Non-pigmented ciliary epithelial cell (primary cell): ENCODE measurements at places on chromosomes 16 and 17.

GRCh38 chr16:8953064-8953463 is 10.6 kb downstream of the USP7 start:
- DNase-seq = no peak

GRCh38 chr16:74603848-74604247 is 3.1 kb downstream of the GLG1 start:
- DNase-seq = no peak

GRCh38 chr16:70614208-70614951 is 32.0 kb upstream of the IL34 start:
- no peak for DNase-seq

- peak; percentile 30 for DNase-seq
Observed at GRCh38 chr17:77619851-77620250, 338.7 kb upstream of the TNRC6C start.

DNA sequence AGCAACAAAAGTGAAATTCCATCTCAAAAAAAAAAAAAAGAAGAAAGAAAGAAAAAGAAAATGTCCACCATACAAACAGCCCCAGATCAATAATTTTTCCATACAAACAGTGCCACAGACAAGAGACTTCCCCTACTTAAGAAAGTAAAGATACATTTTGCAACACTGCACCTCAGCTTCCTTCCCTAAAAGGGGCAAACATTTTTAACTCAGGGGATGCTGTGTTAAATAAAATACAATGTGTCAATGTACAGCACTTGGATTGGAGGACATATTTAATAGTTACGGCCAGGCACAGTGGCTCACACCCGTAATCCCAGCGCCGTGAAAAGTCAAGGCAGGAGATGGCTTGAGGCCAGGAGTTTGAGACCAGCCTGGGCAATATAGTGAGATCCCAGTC is 22.3 kb downstream of the MYH11 start:
- no peak for DNase-seq

DNA sequence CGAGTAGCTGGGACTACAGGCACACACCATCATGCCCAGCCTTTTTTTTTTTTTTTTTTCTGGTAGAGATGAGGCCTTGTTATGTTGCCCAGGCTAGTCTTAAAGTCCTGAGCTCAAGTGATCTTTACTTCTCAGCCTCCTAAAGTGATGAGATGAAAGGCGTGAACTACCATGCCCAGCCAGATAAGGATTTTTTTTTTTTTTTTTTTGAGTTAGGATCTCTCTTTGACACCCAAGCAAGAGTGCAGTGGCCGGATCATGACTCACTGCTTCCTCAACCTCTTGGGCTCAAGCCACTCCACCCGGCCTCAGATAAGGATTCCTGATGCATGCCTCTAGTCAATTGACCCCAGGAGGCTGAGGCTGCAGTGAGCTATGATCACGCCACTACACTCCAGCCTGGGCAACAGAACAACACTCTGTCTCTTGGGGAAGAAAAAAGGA is 11.2 kb upstream of the PLEKHG4 start:
- no peak for DNase-seq

GRCh38 chr17:27816946-27817345 is 16.6 kb upstream of the NOS2 start:
- no peak for DNase-seq

DNA sequence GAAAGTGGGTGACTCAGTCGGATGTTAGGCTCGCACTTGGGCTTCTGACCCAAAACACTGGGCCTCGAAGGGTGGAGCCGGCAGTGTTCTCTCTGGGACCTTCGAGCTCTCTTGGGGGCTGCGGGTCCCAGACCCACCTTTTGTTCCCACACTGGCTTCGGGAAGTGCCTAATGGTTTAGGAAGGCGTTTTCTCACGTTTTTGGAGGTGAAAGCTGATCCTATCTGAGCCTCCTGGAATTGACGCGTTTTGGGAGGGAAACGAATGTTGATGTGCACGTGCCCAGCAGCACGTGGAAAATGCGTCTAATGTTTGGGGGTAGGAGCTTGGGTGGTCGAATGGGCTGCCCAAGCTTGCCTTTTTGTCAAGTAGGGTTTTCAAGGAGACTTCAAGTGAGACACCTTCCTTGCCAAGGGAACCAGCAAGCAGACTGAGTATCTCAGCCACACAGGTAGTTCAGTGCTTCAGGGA is 666 bp downstream of the HGS start:
- no peak for DNase-seq

- no peak for DNase-seq
Observed at GRCh38 chr17:45749831-45750335, 34.2 kb upstream of the CRHR1 start.

GRCh38 chr16:12752159-12752558 is 51.5 kb downstream of the CPPED1 start:
- no peak for DNase-seq

DNA sequence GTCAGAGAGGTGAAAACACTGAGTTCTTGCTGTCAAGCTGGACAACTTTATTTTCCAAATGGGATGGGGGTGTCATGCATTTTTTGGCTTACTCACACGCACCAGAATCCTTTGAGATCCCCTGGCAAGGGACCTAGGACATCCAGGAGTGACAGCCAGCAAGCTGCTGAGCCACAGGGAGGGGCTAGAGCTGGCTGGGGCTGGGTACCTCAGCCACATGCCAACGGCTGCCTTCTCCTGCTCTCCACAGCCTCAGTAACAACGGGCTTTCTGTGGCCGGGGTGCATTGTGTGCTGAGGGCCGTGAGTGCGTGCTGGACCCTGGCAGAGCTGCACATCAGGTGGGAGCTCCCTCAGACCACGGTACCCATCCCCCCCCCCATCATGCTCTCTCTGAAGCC is 47.6 kb downstream of the NLRC5 start:
- DNase-seq = no peak

DNA sequence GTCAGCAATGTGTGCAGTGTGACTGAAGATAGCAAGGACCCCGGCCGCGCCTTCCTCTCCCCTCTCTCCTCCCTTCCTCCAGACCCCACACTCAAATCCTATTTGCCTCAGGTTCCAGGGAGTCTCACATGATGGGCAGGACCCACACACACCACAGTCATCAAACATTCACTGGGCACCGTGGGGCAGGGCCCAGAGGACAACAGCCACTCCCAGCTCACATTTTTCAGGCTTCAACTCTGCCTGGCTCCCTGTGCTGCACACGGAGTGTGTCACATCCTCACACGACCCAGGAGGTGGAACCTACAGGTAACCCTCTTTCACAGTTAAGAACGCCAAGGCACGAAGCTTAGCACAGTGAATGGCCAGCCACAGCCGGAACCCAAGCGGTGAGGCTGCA is 30.5 kb downstream of the PEMT start:
- DNase-seq = no peak

DNA sequence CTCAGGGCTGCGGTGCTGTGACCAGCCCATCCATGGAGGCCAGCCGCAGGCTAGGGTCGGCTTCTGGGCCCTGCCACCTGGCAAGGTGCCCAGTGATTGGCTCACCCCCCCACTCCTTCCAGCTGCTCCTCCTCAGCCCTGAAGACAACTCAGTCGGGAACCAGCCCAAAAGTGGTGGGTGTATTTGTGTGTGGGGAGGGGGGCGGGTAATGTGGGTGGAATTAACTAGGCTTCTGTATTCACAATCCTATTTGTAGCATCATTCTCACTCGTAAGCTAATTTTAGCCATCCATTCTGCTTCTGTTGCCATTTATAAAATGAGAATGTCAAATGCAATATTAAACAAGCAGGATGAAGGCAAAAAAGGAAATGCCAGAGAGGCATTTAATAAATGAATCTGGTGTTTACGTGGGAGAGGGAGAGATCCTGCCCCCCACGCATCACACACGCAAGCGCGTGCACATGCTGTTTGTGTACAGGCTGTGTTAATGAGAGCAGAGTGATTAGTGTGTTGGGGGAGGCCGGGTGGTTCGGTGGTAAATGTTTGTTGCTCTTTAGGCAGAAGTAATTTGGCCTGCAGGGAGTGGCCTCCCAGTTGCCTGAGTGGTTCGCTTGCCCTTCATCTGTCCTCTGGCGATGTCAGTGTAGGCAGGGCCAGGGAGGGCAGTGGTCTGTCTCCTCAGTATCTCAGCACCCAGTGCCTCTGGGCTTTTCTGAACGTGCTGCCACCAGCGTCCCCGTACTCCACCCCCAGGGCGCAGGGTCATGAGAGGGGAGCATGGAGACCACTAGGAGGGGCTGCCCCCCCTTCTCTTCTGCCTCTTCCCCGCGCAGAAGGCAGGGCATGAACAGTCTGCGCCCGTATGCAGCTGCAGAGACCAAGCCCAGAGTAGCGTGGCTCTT is 140.1 kb downstream of the CCDC182 start:
- DNase-seq = no peak

GRCh38 chr17:67442787-67443624 is 65.9 kb downstream of the PITPNC1 start:
- DNase-seq = no peak

DNA sequence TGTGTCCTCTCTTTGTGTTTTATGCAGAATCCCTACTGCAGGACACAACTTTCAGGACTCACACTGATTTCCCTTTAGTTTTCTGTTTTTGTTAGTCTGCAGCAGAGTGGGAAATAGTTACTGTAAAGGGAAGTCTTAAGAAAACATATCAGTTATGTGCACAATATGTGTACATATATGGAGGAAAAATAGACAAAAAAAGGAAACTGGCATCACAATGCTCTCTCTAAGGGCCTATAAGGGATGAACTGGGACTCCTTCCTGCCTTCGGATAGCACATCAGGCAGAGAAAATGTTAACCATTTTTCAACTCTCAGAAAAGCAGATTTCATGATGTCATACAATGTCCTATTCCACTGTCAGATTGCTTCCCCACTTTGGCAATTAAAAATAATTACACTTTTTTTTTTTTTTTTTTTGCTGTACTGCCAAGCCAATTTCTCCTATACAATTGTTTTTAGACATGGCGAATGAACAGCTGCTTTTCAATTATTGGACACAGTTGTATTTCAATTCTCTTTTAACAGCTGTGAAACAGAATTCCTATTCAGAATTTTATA is 112.5 kb upstream of the KCNJ16 start:
- no peak for DNase-seq

DNA sequence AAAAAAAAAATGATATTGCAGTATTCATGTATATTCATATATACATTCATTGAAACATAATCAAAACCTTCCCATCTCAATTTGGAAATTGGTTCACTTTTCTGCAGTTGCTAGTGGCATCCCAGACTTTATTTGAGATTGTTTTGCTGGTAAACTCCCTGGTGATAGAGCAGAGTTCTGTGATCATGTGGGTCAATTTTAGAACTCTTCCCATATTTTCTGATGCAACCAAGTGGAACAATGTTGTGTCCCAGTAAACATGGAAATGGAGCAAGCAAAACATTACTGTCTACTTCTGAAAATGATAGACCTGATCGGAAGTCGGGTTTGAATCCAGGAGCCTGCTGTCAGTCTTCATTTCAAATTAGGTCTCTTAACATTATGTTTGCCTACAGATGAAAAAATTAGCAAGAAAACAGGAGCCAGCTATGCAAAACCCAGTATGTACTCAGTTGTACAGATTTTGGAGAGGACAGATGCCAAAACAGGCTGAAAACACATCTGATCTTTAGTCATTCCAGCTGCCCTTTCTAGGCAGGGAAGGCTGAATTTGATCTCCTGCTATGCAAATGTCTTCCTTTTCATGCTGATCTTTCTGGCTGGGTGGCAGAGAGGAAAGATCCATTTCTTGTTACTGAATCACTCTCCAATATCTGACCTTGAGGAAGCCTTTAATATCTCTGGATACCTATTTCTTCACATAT is 786.6 kb upstream of the SOX9 start:
- DNase-seq = no peak

GRCh38 chr16:17312094-17312710 is 158.6 kb downstream of the XYLT1 start:
- DNase-seq = no peak

DNA sequence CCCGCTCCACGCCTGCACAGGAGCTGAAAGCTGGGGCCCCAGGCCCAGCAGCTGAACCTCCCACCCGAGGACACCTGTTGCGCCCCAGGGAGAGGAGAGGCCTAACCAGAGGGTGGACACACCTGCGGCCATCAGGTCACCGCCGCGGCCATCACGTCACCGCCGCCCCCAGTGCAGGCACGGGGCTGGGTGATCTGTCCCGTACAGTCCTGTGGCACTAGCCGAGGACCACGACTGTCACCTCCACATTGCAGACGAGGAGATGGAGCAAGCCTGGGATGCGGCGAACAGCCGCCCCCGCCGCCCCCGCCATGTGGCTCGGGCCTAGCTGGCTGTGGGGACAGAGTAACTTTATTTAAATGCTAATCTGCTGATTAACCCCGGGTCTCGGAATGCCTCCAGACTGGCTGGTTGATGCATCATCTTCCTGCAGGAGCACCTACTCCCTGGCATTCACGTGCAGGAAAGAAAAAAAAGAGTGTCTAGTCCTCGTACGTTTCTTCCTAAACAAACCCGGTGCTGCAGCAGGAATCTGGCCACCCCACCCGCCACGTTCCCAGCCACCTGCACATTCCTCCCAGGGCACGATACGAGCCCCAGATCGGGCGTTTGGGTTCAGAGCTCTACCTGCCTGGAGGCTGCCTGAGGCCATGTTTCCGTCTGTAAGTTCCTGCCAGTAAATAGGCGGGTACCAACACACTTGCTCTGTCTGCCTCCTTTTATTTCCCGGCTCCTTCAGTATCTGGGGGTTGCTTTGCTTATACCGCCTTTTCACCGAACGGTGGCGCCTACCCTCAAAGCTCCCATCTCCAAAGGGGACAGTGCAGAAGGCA is 29.9 kb downstream of the PIEZO1 start:
- DNase-seq = no peak

- peak; percentile 52 for DNase-seq
Observed at GRCh38 chr16:86306811-86307513, 203.4 kb upstream of the FOXF1 start.

GRCh38 chr17:50056217-50056960 is 479 bp downstream of the ITGA3 start:
- no peak for DNase-seq

DNA sequence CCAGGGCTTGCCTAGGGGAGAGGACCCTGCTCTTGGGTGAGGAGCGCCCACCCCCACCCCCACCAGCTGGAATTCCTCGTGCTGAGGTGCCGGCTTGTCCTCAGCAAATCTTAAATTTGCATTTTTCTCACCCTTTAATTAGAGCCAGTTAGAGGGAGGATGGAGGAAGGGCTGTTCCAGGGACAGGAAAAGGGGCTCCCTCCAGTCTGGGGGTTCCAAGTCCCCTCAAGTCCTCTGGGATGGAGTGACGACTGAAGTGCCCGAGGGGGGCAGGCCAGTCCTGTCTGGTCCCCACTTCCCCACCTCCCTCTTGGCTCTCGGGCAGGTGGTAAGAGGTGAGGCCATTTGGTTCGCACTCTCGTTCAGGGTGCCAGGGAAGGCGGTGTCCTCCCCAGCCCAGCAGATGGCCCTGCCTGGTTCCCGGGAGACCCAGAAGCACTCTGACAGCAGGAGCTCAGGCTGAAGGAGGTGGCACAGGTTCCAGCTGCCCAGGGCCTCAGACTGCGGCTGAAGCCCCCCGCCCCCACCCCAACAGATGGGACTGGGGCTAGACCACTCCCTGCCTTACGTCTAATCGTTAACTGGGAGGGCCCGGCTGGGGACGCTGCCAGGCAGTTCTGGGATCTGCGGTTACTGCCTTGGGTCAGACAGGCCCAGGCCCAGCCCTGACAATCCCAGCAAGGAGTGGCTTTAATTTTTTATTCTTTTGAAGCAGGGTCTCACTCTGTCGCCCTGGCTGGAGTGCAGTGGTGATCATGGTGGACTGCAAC is 2.2 kb downstream of the RAB26 start:
- DNase-seq = no peak
